ENCODE measurements at places on chromosomes 3 and 15.

DNA sequence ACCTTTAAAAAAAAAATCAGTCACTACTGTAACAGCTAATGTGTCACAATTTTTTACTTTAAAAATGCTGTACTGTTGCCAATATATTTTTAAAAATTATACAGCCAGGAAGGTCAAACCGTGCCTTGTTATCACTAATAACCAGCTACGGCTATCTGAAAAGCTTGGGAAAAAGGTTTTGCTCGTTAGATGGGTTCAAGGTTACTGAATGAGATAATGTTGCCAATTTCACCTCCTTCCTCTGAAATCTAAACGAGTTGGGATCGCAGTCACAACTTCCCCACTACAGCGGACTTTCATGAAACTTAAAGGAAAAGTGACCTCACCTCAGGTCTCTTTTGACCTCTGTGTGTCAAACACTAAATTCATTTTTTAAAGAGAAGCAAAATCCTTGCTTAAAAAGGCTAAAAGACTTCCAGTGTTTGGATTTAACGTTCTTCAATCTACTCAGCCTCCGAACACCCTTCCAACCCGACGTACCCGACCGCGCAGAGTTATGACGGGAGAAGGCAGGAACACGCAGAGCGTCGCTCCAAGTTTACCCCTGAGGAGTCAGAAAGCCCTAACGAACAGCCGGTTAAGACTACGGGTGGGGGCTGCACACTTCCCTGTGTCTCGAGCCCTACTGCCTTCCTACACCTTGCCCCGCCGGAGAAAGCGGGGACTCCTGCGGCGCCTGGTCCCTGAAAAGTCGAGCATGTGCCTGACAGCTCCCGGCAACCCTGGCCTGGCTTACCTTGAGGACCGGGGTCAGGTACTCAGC is 860 bp downstream of the ATG3 start:
- DNase-seq = peak; percentile 63

DNA sequence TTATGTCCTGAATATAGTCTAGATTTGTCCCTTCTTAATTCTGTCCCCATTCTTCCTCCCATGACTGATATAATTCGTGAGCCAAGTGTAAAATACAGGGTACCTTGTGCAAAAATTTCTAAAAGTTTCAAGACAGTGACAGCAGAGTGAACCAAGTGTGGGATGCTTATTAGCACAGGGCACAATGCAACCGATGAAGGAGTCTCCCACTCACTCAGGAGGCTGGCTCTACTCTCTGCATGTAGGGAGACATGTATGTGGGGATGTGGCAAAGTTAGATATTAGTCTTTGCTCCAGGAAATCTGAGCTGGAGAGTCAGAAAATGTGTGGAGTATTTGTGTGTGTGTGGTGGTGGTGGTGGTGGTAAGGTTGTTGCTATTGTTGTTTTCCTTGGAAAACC is 305.9 kb downstream of the CHL1 start:
- no peak for DNase-seq

DNA sequence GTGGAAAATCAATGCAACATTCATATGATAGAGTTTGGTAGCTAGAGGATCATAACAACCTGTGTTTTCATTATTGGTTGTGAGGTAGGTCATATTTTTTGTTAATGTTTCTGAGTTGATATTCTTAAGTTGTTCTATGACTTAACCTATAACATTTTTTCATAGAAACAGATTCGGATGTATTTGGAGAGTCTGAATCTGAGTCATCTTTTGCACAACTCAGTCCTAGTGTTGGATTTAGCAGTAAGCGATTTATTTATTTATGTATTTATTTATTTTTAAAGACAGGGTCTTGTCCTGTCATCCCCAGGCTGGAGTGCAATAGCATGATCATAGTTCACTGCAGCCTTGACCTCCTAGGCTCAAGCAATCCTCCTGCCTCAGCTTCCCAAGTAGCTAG is 292.8 kb upstream of the ZNF717 start:
- DNase-seq = no peak

DNA sequence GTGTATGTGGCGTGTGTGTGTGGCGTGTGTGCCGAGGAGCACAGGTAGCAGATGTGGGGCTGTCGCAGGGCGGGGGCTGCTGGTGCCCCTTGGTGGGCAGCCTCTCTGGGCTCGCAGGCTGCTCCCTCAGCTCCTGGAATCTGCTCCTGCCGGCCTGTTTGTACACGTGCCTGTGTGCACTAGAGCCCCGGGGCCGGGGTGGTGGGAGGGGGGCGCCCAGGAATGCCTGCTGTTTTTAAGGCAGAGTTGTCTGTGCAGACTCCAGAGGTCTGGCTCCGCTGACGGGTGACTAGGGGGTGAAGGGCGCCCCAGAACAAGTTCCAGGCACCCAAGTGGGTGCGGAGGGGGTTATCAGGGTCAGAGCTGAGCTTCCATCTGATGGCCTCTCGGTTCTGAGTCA is 112.2 kb downstream of the FBLN2 start:
- no peak for DNase-seq

GRCh38 chr3:126745760-126746394 is 41.8 kb downstream of the CHCHD6 start:
- DNase-seq = no peak

GRCh38 chr3:155785662-155786295 is 20.3 kb downstream of the C3orf33 start:
- DNase-seq = no peak

DNA sequence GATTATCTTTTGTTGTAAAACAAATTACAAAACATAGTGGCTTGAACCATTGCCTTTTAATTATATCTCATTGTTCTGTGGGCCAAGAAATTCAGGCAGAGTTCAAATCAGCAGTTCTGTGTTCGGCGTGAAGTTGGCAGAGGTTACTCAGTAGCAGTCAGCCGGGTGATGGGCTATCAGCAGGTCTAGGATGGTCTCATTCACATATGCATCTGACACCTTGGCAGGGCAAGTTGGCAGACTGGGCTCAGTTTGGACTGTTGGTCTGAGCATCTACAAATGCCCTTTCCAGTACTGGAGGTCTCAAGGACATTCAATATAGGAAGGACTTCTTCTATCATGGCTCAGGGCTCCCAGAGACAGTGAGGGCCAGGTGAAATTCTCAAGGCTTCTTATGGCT is 51.2 kb upstream of the ITGA11 start:
- DNase-seq = no peak

GRCh38 chr15:80630981-80631380 is 64.1 kb upstream of the ABHD17C start:
- DNase-seq = no peak

GRCh38 chr15:60969658-60970057 is 259.4 kb downstream of the RORA start:
- DNase-seq = no peak

DNA sequence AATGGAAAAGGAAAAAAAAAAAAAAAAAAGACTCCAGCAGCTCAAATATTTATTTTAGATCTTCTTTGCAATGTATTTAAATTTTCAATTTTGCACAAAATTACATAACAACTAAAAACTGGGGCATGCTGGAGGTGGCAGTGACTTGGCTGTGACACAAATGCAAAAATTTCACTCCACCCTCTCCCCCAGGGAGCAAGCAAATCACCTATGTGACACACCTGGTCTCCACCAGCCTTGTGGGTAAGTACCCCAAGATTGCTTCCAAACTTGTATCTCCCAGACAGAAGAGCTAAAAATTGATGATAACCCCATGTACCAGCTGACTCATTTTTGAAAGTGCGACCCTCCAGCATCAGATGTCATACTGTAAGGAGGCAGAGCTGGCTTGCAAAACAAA is 32.0 kb downstream of the UBE3A start:
- no peak for DNase-seq

DNA sequence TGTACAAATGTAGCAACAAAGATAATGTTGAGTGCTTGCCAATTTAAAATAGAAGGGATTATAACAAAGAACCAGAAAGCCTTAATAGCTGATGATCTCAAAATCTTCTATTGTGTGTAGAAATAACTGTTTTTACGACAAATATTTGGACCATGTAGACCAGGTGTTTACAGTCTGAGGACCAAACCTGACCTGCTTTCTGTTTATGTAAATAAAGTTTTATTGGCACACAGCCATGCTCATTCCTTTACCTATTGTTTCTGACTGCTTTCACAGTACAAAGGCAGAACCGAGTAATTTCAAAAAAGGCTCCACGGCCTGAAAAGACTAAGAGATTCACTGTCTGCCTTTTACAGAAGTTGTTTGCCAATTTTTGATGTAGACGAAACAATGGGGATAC is 91.8 kb downstream of the GOLIM4 start:
- no peak for DNase-seq

GRCh38 chr3:107848351-107848915 is 242.4 kb downstream of the CD47 start:
- no peak for DNase-seq

Measured in HS-5 (cell line).